ENCODE measurements at places on chromosomes 2 and 18. TPM values are rescaled to one million over a fixed set of nuclear protein-coding genes. Genes with fewer than 3 reads are reported as not detected.

Gene DYNC2LI1
- 26.6 TPM for total RNA-seq

Gene CCDC141
- total RNA-seq = 61.6 TPM

Gene CD8B
- 1.0 TPM for total RNA-seq

Gene RSAD2
- total RNA-seq = 6.8 TPM

Gene SNORC
- under 0.01 TPM for total RNA-seq

Gene SLC5A7
- under 0.01 TPM for total RNA-seq

Gene EEF1B2
- 603 TPM for total RNA-seq

Gene ZNG1B
- total RNA-seq = 19.8 TPM

Gene SCYGR4
- total RNA-seq = not detected

Gene PGAP1
- 24.0 TPM for total RNA-seq

Gene METTL4
- total RNA-seq = 6.3 TPM

Gene PTPRN
- total RNA-seq = not detected

Gene SPOPL
- 9.4 TPM for total RNA-seq

Gene STAT4
- 2.6 TPM for total RNA-seq

Gene LOXHD1
- 1.6 TPM for total RNA-seq

Gene HOXD12
- not detected for total RNA-seq

Gene GAL3ST2
- not detected for total RNA-seq

Gene COLEC12
- 39.1 TPM for total RNA-seq

Gene CPO
- not detected for total RNA-seq

Gene IL36RN
- total RNA-seq = not detected

Gene NOTO
- total RNA-seq = not detected

Gene LYPD1
- total RNA-seq = 4.2 TPM

Gene RNF25
- total RNA-seq = 24.5 TPM

Gene SERPINB4
- not detected for total RNA-seq

Gene CAVIN2
- 19.3 TPM for total RNA-seq

Gene SIX3
- total RNA-seq = not detected

Gene REL
- total RNA-seq = 6.8 TPM

Gene TCF4
- 205 TPM for total RNA-seq

Gene PROM2
- total RNA-seq = under 0.01 TPM

Gene GRHL1
- total RNA-seq = under 0.01 TPM

Gene SF3B1
- 152 TPM for total RNA-seq
